Type B pancreatic cell (in vitro differentiated cells): ENCODE measurements at places on chromosomes 16 and 17. TPM values are rescaled to one million over a fixed set of nuclear protein-coding genes. Genes with fewer than 3 reads are reported as not detected.

TMEM231 gene
- 10.0 and 18.2 TPM in 2 replicates for total RNA-seq

OR3A3 gene
- total RNA-seq: not detected in 2 replicates

ZNF267 gene
- 15.8 and 16.3 TPM in 2 replicates for total RNA-seq

NCBP3 gene
- total RNA-seq: 54.9 and 58.2 TPM in 2 replicates

NFATC3 gene
- total RNA-seq: 37.5 and 55.5 TPM in 2 replicates

CHST6 gene
- 1.8 and 6.0 TPM in 2 replicates for total RNA-seq

GLIS2 gene
- 13.1 and 23.0 TPM in 2 replicates for total RNA-seq

RBL2 gene
- 49.1 and 51.0 TPM in 2 replicates for total RNA-seq

GRCh38 chr17:57152967-57153528 is 68.0 kb downstream of the AKAP1 start:
- peaks cover 17% of the 10 kb centered on the region for H3K27me3 ChIP-seq
- peaks cover 3% of the 10 kb centered on the region for H3K4me1 ChIP-seq
- no peak overlapping the region for H3K4me3 ChIP-seq
- H3K27ac ChIP-seq: no peak overlapping the region
- peaks cover 4% of the 10 kb centered on the region for H3K36me3 ChIP-seq
- no peak for DNase-seq

- peaks cover 5% of the 10 kb centered on the region for H3K36me3 ChIP-seq
- peak within 1 kb of the TSS; percentile 98 for H3K27ac ChIP-seq
- H3K4me1 ChIP-seq: peaks cover 36% of the 10 kb centered on the region
Observed at GRCh38 chr16:3020247-3020603, at the start of gene TNFRSF12A. TSS of gene TNFRSF12A (plus strand) at chr16:3020368. CDS start at chr16:3020398, 30 bp downstream.

- peaks cover 12% of the 10 kb centered on the region for H3K4me1 ChIP-seq
- H3K36me3 ChIP-seq: no peaks in the 10 kb centered on the region
- no peaks in the 10 kb centered on the region for H3K27me3 ChIP-seq
- H3K4me3 ChIP-seq: peak within 1 kb of the TSS; percentile 90
- H3K27ac ChIP-seq: peak within 1 kb of the TSS; percentile 74
- DNase-seq: peak; percentile 91
Observed at GRCh38 chr16:1351582-1352362, at the start of the genes GNPTG and TSR3. TSS of gene GNPTG (plus strand) at chr16:1351931. CDS start at chr16:1351966, 35 bp downstream. TSS of gene TSR3 (minus strand) at chr16:1351878. CDS start at chr16:1351804, 74 bp downstream.

GRCh38 chr16:85174871-85175723 is 62.8 kb upstream of the CIBAR2 start:
- peaks cover 65% of the 10 kb centered on the region for H3K4me1 ChIP-seq
- peaks cover 34% of the 10 kb centered on the region for H3K27me3 ChIP-seq
- no peak for DNase-seq
- peaks cover 19% of the 10 kb centered on the region for H3K36me3 ChIP-seq
- H3K4me3 ChIP-seq: peak overlapping the region; percentile 86

DNA sequence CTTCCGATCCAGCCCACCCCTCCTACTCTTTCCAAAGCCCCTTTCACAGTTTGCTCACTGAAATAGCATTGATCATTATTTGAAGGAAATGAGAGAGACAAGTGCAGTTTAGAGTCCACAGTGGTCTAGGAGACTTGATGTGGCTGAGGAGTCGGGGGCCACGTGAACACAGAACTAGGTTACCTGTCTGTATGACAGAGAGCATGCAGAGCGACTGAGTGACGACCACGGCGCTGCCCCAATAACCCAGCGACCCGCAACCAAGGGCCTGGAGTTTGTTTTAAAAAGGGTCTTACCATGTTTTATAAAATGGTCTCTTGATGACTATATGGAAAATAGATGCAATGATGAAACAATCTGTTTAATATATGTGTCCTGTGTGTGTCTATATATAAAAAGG is 39.5 kb downstream of the NDEL1 start:
- no peak for DNase-seq
- peaks cover 37% of the 10 kb centered on the region for H3K36me3 ChIP-seq
- H3K4me1 ChIP-seq: no peaks in the 10 kb centered on the region

DNA sequence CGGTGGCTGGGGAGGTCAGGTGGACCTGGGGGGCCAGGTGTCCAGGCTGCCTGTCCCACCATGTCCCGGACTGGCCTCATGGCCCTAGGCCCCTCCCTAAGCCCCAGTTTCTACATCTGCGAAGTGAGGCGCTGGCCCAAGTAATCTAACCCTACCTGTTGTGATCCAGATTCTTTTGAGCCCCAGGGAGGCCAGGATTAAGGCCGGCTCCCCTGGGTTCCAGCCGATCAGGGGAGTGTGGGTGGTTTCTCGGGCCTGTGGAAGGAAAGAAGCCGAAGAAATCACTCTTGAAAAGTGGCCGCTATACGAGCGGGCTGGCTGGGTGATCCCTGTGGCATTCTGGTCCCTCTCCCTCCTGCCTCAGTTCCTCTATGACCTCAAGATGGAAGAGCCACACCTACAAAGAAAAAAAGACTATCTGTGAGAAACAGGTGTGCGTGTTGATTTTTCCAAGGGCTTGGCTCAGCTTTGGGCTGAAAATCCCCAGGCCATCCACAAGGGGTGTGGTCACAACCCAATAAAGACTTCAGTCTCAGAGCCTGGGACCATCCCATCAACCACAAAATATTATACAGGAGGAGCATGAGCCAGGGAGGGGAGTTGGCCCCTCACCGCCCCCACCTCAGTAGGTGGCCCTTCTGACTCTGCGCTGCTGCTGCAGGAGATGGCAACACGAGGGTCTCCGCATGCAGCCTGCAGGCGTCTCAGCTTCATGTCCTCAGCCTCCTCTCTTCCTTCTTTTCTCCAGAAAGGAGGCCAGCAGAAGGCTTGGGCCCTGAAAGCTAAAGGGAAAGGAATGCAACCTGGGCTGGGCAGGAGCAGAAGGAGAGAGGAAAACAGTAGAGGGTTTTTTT is 20.3 kb downstream of the GPR142 start:
- H3K4me3 ChIP-seq: no peak overlapping the region
- DNase-seq: no peak
- H3K27me3 ChIP-seq: no peaks in the 10 kb centered on the region
- no peaks in the 10 kb centered on the region for H3K4me1 ChIP-seq
- no peak overlapping the region for H3K27ac ChIP-seq

- H3K4me3 ChIP-seq: no peak overlapping the region
- peaks cover 5% of the 10 kb centered on the region for H3K36me3 ChIP-seq
- H3K4me1 ChIP-seq: peaks cover 45% of the 10 kb centered on the region
- peak overlapping the region; percentile 17 for H3K27ac ChIP-seq
- no peak for DNase-seq
Observed at GRCh38 chr16:78244131-78244895, 144.9 kb downstream of the WWOX start.

- no peaks in the 10 kb centered on the region for H3K27me3 ChIP-seq
- H3K36me3 ChIP-seq: no peaks in the 10 kb centered on the region
Observed at GRCh38 chr17:17351356-17351891, 48.3 kb downstream of the NT5M start.

DNA sequence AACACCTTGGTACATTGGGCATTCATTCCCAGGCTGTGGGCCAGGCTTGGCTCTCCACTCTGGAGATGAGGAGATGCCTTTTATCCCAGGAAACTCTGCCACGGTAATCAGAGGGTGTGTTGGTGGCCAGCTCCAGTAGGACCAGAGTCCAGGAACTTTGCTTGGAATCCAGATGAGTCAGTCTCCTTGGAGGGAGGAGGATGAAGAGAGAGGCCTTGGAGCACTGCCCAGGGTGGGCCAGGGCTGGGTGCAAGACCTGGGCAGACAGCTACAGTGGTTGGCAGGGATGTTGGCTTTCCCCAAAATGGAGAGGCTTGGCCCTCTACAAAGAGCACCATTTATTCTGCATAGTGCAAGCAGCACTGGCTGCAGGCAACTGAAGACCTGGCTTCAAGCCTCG is 209.0 kb downstream of the RGS9 start:
- DNase-seq: no peak
- peaks cover 8% of the 10 kb centered on the region for H3K4me1 ChIP-seq
- H3K27me3 ChIP-seq: no peaks in the 10 kb centered on the region
- no peak overlapping the region for H3K4me3 ChIP-seq

DNA sequence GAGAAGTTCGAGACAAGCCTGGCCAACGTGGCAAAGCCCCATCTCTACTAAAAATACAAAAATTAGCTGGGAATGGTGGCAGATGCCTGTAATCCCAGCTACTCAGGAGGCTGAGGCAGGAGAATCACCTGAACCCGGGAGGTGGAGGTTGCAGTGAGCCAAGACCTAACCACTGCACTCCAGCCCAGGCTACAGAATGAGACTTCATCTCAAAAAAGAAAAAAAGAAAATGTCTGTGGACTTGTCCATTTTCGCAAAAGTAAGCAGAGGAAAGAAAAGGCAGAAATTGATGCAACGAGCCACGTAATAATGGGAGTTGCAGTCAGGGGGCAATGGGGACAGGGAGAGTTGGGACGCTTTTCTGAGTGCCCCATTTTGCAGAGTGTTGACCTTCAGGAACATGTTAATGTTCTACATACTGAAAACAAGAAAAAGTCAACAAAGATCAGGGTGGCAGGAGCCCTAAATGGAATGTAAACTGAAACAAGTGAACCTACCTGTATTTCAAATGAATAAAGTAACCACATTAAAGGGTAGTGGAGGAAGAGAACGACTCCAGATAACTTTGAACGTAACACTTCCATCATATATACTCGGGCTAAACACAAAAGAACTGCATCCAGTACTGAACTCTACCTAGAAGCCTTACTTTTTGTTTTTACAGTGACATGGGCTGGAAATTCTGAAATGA is 76.4 kb downstream of the CNGB1 start:
- H3K27ac ChIP-seq: peak overlapping the region; percentile 87
- DNase-seq: no peak
- peak overlapping the region; percentile 20 for H3K4me3 ChIP-seq
- H3K4me1 ChIP-seq: peaks cover 29% of the 10 kb centered on the region
- peaks cover 30% of the 10 kb centered on the region for H3K27me3 ChIP-seq

- H3K36me3 ChIP-seq: no peaks in the 10 kb centered on the region
- H3K27ac ChIP-seq: no peak overlapping the region
- no peak overlapping the region for H3K4me3 ChIP-seq
- DNase-seq: no peak
- peaks cover 15% of the 10 kb centered on the region for H3K4me1 ChIP-seq
Observed at GRCh38 chr17:14470417-14470816, 169.5 kb downstream of the HS3ST3B1 start.

- no peaks in the 10 kb centered on the region for H3K36me3 ChIP-seq
- DNase-seq: no peak
- H3K27ac ChIP-seq: no peak overlapping the region
- peaks cover 22% of the 10 kb centered on the region for H3K27me3 ChIP-seq
Observed at GRCh38 chr16:31262084-31262483, 2.3 kb downstream of the ITGAM start.

GRCh38 chr16:74439685-74440084 is 18.4 kb upstream of the CLEC18B start:
- no peak overlapping the region for H3K27ac ChIP-seq
- peaks cover 5% of the 10 kb centered on the region for H3K4me1 ChIP-seq
- no peak overlapping the region for H3K4me3 ChIP-seq
- no peaks in the 10 kb centered on the region for H3K27me3 ChIP-seq
- H3K36me3 ChIP-seq: peaks cover 17% of the 10 kb centered on the region

- H3K4me1 ChIP-seq: no peaks in the 10 kb centered on the region
- DNase-seq: no peak
- no peaks in the 10 kb centered on the region for H3K36me3 ChIP-seq
- H3K27ac ChIP-seq: no peak overlapping the region
Observed at GRCh38 chr16:83552228-83552627, 255.6 kb upstream of the HSBP1 start.

GRCh38 chr17:28925912-28926365 is 23.1 kb upstream of the DHRS13 start:
- no peak for DNase-seq
- H3K4me1 ChIP-seq: peaks cover 10% of the 10 kb centered on the region
- H3K4me3 ChIP-seq: no peak overlapping the region
- no peaks in the 10 kb centered on the region for H3K27me3 ChIP-seq
- H3K27ac ChIP-seq: no peak overlapping the region

- H3K27ac ChIP-seq: no peak overlapping the region
- no peaks in the 10 kb centered on the region for H3K36me3 ChIP-seq
- no peaks in the 10 kb centered on the region for H3K27me3 ChIP-seq
- no peak overlapping the region for H3K4me3 ChIP-seq
- peaks cover 40% of the 10 kb centered on the region for H3K4me1 ChIP-seq
- DNase-seq: no peak
Observed at GRCh38 chr17:66337866-66338485, 35.6 kb downstream of the PRKCA start.

- no peak for DNase-seq
- H3K4me3 ChIP-seq: no peak overlapping the region
- H3K27me3 ChIP-seq: no peaks in the 10 kb centered on the region
- no peak overlapping the region for H3K27ac ChIP-seq
Observed at GRCh38 chr16:79041206-79041605, 559.3 kb downstream of the MAF start.

DNA sequence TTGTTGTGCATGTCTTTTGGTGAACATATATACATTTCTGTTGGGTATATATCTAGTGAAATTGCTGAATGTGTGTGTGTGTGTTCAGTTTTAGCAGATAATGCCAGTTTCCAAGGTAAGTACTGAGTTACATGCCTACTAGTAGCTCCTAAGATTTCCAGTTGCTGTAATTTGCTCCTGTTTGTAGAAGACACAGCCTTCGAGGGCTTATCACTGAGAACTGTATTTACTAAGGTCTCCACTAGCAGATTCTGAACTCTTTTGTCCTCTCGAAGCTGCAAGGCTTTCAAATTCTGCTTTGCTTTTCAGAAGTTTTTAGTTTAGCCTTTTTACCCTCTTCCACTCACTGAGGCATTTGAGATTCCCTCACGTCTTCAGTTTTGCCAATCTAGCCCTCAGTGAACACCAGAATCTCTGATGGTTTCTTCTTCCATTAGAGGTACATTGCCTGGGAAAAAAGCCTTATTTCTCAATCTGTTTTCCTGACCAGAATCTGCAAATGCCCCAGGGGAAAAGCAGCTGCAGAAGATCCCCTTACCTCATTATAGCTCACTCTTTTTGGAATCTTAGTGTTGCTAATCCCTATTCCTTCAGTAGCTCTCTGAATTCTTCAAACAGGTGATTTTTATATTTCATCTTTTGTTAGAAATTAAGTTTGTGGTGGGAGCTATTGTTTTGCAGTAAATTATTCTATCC is 52.9 kb downstream of the NF1 start:
- no peak overlapping the region for H3K27ac ChIP-seq
- H3K27me3 ChIP-seq: no peaks in the 10 kb centered on the region
- no peak for DNase-seq
- peaks cover 13% of the 10 kb centered on the region for H3K4me1 ChIP-seq
- H3K36me3 ChIP-seq: peaks cover 23% of the 10 kb centered on the region
- H3K4me3 ChIP-seq: no peak overlapping the region

DNA sequence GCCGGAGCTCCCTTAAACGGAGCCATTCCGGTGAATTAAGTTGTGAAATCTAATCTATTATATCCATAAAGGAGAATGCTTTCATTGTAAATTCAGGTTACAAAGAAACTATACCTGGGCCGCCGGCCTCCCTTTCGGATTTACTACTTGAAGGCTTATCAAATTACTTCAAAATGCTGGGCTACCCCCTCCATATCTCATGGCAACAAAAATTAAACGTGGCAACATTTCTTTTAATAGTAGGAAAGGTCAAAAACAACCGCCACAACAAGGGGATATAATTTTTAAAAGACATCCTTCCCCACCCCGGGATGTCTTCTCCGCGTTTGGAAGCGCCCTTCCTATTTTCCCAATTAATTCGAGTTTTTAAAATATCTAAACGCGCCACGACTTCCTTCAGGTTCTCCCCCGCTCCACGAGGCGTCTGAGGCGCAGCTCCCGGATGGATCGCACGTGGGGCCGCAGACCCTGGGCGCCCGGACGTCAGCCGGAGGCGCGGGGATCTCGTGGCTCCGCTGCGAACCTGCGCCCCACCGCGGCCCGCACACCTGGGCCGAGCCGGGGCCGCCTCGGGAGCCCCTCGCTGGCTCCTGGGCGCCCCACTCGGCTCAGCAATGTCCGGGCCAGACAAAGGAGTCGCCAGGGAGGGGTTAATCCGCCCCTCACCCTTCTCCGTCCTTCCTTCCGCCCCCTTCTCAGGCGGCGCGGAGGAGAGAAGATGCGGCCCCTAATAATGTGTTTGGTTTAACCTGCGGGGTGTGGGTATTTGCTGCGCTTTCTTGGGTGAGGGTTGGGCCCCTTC is 47.4 kb upstream of the SLC38A10 start:
- H3K27ac ChIP-seq: peak overlapping the region; percentile 96
- peaks cover 11% of the 10 kb centered on the region for H3K36me3 ChIP-seq
- H3K27me3 ChIP-seq: peaks cover 6% of the 10 kb centered on the region
- H3K4me3 ChIP-seq: peak overlapping the region; percentile 96
- peaks cover 15% of the 10 kb centered on the region for H3K4me1 ChIP-seq
- DNase-seq: no peak
